Thymus (tissue), 14 donors: ENCODE measurements at places on chromosomes 1 and 21. TPM values are rescaled to one million over a fixed set of nuclear protein-coding genes. Genes with fewer than 3 reads are reported as not detected.

DNA sequence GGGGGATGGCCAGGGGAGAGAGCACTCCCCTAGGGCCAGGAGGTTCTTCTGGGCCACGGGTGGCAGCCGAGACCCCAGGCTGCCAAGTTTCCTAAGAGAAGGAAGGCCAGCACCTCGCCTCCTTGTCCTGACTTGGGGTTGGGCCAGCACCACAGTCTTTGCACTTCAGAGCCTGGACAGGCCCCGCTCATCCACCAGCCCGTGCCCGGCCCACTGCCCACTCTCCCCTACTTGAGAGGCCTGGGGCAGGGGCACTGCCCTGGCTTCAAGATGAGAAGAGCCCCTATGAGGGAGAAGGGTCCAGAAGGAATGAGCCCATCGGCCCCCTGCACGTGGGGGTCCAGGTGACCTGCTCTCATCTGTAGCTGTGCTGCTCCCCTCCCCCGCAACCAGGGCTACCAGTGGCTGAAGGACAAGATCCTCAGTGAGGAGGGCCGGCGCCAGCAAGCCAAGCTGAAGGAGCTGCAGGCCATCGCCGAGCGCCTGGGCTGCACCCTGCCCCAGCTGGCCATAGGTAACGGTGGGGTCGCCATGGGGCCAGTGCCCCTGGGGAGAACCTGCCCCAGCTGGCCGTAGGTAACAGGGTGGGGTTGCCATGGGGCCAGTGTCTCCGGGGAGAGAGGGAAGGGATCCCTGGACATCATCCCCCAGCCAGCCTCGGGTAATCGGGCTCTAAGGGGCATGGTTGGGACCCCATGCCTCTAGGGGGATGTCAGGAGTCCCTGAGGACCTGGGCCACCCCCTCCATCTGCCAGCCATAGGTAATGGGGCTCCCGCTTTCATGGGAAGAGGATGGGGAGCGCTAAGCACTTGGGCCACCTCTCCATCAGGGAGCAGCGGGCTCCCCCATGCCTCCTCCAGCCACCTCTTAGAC, 50.8 kb downstream of the KCNAB2 start:
- H3K27ac ChIP-seq, result no peak overlapping the region
- H3K36me3 ChIP-seq, result peaks cover 4% of the 10 kb centered on the region
- H3K4me3 ChIP-seq, result no peak overlapping the region
- DNase-seq, result no peak

GRCh38 chr1:157496121-157496526, 56.2 kb downstream of the FCRL5 start:
- H3K36me3 ChIP-seq, result no peaks in the 10 kb centered on the region
- H3K27ac ChIP-seq, result no peak overlapping the region
- DNase-seq, result no peak
- H3K4me1 ChIP-seq, result peaks cover 6% of the 10 kb centered on the region

DNA sequence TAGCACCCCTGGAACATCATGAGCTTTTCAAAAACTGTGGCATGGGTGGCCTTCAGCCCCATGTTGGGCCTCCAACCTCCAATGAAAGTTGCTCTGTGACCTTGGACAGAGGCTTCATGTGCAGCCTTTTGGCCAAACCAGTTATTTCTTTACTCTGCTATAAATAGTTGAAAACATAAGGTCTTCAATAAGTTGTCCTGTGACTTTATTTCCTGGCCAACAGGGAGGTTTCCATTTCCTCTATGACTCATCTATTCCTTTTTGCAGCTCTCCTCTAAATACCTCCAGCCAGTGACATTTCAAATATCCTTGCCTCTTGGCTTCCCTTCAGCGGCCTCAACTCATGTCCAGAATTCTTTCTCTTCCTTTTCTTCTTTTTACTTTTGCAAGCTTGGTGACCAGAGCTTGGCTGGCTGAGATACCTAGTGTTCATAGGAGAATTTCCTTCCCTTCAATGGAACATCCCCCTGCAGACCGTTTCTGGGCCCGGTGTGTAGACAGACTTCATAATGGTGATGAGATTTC, 22.7 kb upstream of the TRIM67 start:
- H3K36me3 ChIP-seq, result no peaks in the 10 kb centered on the region
- H3K4me3 ChIP-seq, result no peak overlapping the region
- DNase-seq, result no peak
- no peaks in the 10 kb centered on the region for H3K27me3 ChIP-seq
- no peak overlapping the region for H3K27ac ChIP-seq
- H3K4me1 ChIP-seq, result no peaks in the 10 kb centered on the region

The USH2A gene
- 0.14 TPM for polyA plus RNA-seq

The CFAP45 gene
- polyA plus RNA-seq, result 1.3 TPM

DNA sequence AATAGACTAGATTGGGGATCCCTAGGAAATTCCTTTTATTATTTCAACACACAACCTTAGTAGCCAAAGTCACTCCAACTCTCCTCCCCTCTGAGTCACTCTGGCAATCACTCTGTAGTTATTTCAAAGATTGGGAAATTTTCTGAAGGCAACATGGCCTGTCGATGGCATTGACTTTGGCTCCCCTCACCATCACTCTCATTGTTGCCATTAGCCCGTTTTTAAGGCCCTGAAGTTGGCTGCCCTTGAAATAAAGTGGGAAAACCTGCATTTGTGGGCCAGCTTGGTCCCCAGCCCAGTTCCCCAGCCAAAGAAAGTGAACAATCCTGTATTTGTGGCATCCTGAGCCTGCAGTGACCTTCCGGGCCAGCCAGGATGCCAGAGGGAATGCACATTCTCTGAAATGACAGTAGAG, 52.5 kb downstream of the CDC7 start:
- no peak overlapping the region for H3K4me3 ChIP-seq
- H3K27ac ChIP-seq, result no peak overlapping the region
- no peaks in the 10 kb centered on the region for H3K36me3 ChIP-seq
- no peaks in the 10 kb centered on the region for H3K4me1 ChIP-seq

GRCh38 chr1:85452948-85453347, 12.0 kb downstream of the DDAH1 start:
- H3K4me1 ChIP-seq, result no peaks in the 10 kb centered on the region
- DNase-seq, result no peak
- H3K36me3 ChIP-seq, result no peaks in the 10 kb centered on the region
- no peaks in the 10 kb centered on the region for H3K27me3 ChIP-seq
- H3K4me3 ChIP-seq, result no peak overlapping the region
- H3K27ac ChIP-seq, result no peak overlapping the region

DNA sequence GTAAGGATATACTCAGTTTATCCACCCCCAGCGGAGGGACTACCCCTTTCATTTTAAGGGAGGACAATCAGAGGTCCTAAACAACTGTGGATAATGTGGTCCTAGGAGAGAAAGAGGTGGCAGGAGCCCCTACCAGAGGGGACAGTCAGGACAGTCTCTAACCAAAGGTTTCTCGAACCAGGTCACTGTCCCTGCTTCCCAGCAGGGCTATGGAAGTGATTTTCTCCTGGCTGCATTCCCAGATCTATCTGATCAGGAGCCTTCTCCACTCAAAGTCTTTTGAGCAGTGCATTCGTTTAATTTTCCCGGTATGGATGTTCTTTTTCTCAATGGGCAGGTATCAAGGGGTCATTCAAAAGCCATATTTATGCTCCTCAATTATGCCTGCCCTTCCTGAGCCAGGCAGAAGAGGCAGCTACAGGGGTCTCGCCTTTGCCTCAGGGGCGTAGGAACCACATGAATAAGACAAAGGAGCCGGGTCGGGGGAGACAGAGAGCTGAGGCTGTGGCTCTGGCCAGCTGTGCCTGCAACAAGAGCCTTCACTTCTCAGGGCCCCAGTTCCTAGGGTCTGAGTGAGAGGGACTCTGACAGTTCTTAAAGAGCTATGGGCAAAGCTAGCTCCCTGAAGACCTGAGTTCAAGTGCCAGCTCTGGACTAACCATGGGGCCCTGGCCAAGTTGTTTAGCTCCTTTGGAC, 62.5 kb upstream of the DMRTB1 start:
- no peaks in the 10 kb centered on the region for H3K4me1 ChIP-seq
- H3K27ac ChIP-seq, result no peak overlapping the region
- DNase-seq, result no peak
- no peak overlapping the region for H3K4me3 ChIP-seq
- H3K36me3 ChIP-seq, result no peaks in the 10 kb centered on the region

The SYT14 gene
- polyA plus RNA-seq, result 0.16 TPM

DNA sequence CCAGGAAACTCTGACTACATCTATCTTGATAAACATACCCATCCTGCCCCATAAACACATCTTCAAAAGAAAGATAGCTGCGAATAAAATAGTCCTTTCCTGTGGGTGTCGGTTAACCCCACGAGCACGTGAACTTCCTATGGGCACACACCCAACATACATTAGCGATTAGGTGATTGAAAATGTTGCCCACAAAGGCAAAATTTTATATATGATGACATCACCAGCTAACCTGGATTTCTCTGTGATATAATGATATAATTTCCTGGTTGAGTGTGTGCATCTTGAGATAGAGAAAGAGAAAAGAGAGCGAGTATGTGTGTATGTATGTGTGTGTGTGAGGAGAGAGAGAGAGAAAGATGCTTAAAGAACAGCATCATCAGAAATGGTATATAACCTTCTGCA, 296.1 kb downstream of the PTPRC start:
- no peaks in the 10 kb centered on the region for H3K27me3 ChIP-seq
- peak overlapping the region; percentile 90 for H3K27ac ChIP-seq
- H3K36me3 ChIP-seq, result no peaks in the 10 kb centered on the region
- DNase-seq, result peak; percentile 69

- H3K27ac ChIP-seq, result no peak overlapping the region
- H3K4me1 ChIP-seq, result peaks cover 2% of the 10 kb centered on the region
- H3K4me3 ChIP-seq, result no peak overlapping the region
- no peak for DNase-seq
- H3K36me3 ChIP-seq, result no peaks in the 10 kb centered on the region
Measured at GRCh38 chr1:153629971-153630370, 1.7 kb downstream of the S100A1 start.

DNA sequence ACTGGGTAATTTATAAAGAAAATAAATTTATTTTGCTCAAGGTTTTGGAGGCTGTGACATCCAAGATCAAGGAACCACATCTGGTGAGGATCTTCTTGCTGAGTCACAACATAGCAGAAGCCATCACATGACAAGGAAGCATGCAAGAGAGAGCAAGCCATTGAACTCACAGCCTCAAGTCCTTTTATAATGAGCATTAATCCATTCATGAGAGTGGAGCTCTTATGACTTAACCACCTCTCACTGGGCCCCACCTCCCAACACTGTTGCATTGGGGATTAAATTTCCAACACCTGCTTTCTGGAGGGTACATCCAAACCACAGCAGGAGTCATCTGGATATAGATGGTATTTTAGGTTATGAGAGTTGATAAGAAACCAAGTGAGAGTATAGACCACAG, 20.6 kb upstream of the EGLN1 start:
- H3K4me3 ChIP-seq, result no peak overlapping the region
- peaks cover 9% of the 10 kb centered on the region for H3K27me3 ChIP-seq
- H3K4me1 ChIP-seq, result no peaks in the 10 kb centered on the region
- H3K27ac ChIP-seq, result no peak overlapping the region
- H3K36me3 ChIP-seq, result no peaks in the 10 kb centered on the region
- no peak for DNase-seq

The KDF1 gene
- polyA plus RNA-seq, result 6.8 TPM
